COLO829 (cell line): ENCODE measurements at places on chromosomes 1 and 21.

GRCh38 chr1:36884029-36884701, 150.2 kb downstream of the GRIK3 start:
- no peak for DNase-seq

- DNase-seq: no peak
Observed at GRCh38 chr1:82185084-82185483, 384.4 kb downstream of the ADGRL2 start.

- DNase-seq: no peak
Observed at GRCh38 chr1:68223687-68224086, 8.6 kb downstream of the WLS start.

- peak; percentile 13 for DNase-seq
Observed at GRCh38 chr1:85884372-85885035, 176.3 kb upstream of the ZNHIT6 start.

DNA sequence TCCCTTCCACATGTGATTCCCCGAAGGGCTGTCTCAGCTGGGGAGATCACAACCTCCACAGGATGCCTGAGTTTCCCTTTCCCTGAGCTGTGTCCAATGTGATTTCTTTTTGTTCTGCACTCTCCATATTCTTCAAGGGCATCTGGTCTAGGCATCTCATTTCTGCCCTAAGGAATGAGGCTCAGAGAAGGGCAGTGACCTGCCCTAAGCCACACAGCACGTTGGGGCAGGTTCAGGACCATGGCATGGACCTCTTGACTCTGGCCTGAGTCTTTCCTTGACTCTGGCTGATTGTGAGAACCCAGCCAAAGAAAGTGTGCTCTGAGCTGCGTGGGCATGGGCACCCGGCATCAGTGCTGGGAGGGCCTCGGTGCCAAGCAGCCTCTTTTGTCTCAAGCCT, 590.3 kb downstream of the PTPRU start:
- DNase-seq: no peak

DNA sequence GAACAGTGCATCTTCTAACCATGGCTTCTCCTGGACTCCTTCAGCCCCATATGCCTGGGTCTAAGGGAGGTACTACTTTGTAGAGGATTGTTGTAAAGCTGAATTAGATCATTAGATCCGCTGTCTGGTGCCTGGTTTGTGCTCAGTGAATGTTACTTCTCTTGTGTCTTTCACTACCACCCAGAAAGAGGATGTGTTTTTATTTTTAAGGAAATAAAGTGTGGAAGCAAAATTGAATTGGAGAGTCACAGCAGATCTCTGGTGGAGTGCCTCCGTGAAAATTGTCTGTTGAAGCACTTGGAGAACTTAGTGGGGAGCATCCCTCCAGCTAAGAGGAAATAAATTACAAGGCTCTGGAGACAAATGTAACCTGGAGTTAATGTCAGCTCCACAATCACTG, 101.8 kb upstream of the ARTN start:
- no peak for DNase-seq

DNA sequence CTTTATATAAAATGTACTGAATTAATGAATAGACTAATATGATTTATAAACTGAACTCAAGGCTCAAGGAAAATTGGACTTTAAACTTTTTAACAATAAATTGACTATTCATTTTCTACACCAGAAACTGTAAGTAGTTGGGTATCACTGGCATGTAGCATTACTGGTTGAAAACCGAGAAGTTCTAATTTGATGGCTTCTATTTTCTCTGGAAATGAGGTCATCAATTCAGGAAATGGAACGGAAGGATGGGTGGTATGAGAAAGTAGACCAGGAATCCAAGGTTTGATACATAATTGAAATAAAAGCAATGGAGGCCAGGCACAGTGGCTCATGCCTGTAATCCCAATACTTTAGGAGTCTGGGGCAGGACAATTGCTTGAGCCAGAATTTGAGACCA, 50.4 kb downstream of the RERE start:
- no peak for DNase-seq

DNA sequence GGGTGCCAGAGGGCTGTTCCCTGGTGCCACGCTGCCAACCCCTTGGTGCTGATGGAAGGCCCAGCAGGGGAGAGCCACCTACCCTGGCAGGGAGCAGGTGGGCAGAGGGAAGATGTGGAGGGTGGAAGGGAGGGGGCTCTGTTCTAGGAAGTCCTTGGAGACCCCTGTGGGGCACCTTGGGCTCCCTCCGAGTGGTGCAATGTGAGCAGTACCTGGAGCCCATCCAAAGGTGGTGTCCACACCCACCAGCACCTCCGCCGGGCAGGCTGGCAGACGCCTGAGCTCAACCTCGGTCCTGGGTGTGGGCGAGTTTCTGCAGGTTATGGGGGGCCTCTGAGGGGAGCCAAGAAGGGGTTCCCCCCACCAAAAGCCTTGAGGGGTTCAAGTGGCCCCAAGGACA, 11.3 kb upstream of the DNMT3L start:
- DNase-seq: no peak

DNA sequence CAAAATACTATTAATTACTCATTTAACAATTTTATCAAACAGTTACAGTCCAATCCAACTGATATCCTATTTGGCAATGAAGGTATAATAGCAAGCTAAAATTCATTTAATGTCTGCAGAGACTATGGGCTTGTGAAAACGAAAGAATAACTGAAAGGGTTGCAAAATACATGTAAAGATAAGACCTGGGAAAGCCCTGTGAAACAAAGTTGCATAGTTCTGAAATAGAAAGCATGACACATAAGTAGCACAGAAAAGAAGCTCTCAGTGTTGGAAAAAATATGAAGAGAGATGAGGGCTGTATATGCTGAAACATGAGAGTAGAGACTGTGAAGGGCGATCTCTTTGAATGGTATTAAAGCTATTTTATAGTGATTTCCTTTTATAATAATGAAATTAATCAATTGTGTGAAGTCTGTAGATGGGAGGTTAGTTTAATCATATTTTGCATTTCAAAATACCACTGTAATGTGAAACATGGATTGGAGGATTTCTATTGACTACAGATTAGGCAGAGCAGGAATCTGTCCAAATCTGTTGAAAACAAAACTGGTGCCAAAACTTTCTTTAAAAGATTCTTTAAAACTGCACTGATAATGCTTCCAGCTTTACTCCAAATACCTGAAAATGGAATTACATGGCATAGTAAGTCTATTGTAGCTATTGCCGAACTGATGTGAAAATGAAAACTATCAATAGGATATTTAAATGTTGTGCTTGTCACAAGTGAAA, 1518.9 kb upstream of the B3GALT2 start:
- DNase-seq: peak; percentile 15

DNA sequence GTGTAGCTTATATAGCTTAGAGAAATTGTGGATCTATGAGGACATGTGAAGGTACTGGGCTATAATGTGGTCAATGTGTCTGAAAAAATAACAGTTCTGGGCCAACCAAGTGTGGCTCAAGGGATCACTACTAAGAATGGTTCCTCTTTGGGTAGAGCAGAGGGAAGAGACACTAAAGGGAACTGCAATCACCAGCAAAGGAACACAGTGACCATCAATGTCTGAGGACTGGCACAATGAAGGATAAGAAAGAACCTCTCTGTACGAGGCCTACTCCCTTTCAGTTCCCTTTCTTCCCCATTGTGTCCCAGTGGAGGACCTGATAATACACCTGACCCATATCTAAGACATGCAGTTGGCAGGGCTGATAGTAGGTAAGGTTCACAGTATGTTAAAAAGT, 89.9 kb upstream of the JAK1 start:
- DNase-seq: no peak

DNA sequence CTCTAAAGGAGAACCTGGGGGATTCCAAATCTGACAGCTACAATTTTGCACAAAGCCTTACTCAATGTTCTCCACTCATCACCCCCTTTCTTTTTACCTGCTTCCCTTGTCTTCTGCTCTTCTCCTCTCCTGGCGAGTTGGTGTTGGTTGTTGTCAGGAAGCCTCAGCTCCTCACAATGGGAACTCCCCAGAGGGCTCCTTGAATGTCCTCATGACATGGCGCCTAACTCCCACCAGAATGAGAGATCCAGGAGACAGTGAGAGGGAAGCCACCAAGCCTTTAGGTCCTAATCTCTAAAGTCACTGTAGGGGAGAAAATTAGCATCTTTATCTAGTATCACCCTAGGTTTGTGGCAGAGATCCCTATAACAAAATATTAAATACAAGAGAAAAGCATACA, 87.8 kb downstream of the SLC16A1 start:
- DNase-seq: no peak

DNA sequence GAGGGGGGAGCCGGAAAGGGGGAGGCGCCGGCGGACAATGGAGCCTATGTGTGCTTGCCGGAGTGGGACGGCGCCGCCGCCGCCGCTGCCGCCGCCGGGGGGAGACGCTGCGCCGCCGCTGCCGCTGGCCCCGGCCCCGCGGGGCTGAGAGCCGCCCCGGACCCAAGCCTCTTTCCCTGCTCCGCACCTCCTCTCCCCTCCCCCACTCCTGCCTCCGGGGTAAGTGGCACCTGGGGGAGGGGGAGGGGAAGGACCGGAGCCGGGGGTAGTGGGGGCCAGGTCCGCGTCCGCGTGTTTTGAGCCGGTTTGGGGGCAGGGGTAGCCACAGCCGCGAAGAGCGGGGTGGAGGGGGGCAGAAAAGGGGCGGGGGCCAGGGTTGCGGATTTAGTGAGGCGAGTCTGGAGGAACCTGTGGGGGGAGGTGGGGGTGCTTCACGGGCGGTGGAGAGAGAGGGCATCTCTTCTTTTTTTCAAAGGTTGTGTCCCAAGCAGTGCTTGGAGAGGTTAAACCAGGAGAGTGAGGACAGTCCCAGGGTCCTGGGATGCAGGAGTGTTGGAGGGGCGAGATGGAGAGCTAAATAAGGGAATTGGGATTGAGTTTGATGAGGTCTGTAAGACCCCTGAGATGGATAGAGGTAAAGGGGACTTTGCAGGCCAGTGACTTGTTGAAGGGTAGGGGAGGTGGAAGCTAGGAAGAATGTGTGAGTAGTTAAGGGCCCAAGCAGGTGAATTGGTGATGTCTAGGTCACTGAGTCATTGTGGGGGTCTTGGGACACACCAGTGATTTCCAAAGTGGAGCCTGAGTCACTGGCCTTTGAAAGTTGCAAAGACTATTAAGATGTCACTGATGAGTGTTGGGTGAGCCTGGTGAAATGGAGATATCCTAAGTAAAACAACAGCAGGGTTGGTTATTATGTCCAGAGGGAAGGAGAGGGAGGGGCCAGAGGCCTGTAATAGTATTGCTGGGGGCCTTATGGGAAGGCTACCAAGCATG, 59.1 kb downstream of the BCL9 start:
- DNase-seq: peak; percentile 50

GRCh38 chr1:30353637-30354036, 369.7 kb downstream of the MATN1 start:
- DNase-seq: no peak

DNA sequence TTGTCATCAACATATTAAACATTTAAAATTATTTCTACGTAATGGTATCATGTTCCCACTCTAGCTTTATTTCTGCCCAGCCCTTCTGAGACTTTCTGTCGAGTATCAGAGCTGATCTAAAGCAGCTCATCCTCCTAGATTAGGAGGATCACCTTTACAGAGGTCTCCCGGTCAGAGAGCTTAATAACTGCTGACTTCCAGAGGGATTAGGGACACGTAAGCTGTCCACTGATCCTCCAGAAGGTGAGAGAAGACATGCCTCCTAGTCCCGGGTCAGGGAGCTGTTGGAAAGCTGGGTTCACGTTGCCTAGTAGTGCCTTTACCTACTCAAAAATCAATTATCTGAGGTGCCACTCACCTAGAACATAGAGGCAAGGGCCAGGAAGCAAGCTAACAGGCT, 31.2 kb upstream of the NADK start:
- DNase-seq: no peak

- DNase-seq: no peak
Observed at GRCh38 chr1:200436436-200436835, 26.6 kb upstream of the ZNF281 start.

GRCh38 chr1:224183591-224184312, 712 bp downstream of the DEGS1 start:
- peak; percentile 71 for DNase-seq

DNA sequence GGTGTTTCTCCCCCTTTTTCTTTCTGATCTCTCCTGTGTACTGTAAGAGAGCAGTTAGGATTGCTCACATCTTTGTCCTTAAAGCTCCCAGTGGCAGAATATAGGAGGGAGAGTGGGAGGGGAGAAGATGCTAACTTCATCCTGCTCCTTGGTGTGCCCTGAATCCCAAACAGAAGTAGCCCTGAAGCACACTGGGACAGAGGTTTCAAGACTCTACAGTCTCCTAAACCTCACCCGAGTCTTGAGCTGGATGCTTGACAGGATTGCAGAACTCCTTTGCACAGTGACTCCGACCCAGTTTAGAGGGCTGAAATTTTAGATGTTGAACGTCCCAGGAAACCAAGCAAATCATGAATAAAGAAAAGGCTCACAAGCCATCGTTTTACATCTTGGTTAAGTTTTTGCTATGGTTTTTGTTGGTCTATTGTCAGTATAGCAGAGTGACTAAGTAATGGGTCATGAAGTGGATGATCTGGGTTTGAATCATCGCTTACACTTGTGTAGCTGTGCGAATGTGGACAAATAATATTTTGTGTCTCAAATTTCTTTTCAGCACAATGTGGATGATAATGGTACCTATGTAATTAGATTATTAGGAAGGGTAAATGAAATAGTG, 37.5 kb downstream of the XCL2 start:
- DNase-seq: peak; percentile 34

DNA sequence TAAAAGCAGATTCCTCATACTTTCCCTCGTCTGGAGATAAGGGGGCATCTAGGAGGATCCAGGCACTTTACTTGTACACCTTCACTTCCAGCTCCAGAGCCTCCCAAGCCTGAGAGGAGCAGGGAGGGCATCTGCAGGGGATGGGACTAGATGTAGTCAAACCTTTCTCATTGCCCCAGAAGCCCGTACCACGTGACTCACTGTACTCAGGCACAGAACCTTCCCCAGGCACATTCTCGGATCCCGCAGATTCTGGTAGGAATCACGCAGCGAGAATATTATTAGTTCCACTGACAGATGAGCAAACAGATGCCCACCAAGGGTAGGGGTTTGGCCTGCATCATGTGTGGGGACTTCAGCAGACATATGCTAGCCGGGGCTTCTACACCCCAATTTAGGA, 25.2 kb upstream of the TNR start:
- no peak for DNase-seq

DNA sequence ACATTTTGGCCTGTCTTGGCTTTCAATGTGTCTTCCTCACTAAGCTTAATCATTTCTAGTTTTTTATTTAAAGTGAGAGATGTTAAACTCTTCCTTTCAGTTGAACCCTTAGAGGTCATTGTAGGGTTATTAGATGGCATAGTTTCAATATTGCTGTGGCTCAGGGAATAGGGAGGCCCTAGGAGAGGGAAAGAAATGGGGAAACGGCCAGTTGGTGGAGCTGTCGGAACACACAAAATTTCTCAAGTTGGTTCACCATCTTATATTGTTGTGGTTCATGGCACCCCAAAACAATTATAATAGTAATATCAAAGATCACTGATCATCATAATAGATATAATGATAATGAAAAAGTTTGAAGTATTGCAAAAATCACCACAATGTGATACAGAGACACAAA, 31.4 kb upstream of the KAZN start:
- DNase-seq: no peak
